Stimulated activated CD4-positive, alpha-beta T cell treated with anti-CD3 and anti-CD28 coated beads, Interleukin-4, amount 100 ng/mL, for 4 hours (primary cell): ENCODE measurements at places on chromosomes 5 and 9.

DNA sequence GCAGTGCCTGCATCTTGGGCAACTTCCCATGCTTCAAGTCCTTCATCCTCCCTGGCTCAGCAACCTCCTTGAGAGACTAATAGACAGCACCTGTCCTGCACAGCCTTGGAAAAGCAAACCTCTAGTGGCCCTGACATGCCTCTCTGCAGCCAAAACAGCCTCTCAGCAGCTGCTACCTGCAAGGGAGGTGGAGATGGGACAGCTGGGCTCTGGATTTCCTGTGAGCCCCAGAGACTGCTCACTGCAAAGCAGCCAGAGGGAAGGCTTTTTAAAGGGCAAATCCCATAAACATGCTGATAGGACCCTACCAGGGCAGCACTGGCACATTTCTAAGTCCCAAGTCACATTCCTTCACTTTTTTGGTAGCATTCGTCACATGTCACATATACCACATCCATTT is 31.5 kb upstream of the MYORG start:
- no peak for DNase-seq

DNA sequence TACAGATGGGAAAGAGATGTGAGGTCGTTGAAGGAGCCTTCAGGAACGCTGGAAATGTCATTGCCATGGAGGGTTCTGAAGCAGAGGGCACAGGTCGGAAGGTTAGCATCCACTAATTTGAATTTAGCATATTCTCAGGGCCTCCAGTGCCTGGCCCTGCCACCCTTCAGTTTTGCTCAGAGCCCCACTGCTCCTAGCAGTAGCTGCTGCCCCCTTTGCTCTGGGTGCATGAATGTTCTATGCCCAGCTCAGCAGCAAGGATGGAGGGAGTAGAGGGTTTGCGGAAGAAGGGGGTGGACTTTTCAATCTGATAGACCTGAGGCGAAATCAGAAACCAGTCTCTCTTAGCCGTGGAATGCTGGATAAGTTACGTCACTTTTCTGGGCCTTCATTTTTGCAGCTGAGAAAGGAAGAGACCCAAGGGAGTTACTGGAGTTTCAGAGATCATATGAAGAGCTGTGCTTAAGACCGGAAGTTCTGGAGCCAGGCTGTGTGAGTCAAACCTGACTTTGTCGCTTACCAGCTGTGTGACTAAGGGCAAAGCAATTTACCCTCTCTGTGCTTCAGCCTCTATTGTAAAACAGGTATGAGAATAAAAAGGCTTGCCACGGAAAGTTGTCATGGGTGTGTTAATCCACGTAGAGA is 133.2 kb upstream of the PANK3 start:
- no peak for DNase-seq

GRCh38 chr9:80867731-80868130 is 821.6 kb downstream of the TLE1 start:
- DNase-seq = no peak

GRCh38 chr9:70044490-70045307 is 1.1 kb downstream of the MAMDC2 start:
- no peak for DNase-seq
